Retinal pigment epithelial cell (primary cell): ENCODE measurements at places on chromosomes 2 and 18.
A peak's percentile ranks its signal among the peaks of the same experiment; 100 is the strongest.

GRCh38 chr2:232636788-232637420 lies 3.5 kb downstream of the EFHD1 start:
- no peak for DNase-seq

- no peak for DNase-seq
Observed at GRCh38 chr2:139850254-139850890, 1070.2 kb upstream of the NXPH2 start.

GRCh38 chr2:85421260-85422071 lies 3.0 kb downstream of the SH2D6 start:
- no peak for DNase-seq

DNA sequence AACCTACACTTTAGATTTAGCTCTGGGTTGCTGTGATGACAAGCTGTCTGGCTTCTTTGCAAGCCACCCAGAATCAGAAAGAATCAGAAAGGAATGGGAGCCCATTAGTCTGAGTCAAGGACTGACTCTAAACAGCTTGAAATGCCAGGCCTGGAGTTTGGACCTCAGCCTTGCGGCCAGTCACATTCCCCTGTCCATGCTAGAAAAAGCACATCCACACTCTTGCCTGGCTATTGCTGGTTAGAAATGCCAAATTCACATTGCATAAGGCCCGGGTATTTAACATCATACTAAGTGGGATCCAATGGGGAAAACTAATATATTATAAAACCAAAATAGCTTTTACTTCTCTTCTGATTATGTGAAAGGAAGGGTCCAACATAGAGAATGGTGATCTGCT lies 756.8 kb upstream of the KLHL29 start:
- DNase-seq: no peak

GRCh38 chr2:57890464-57890863 lies 156.1 kb upstream of the VRK2 start:
- no peak for DNase-seq

GRCh38 chr2:216683846-216684245 lies 11.5 kb downstream of the IGFBP5 start:
- no peak for DNase-seq

- no peak for DNase-seq
Observed at GRCh38 chr2:112762276-112762675, 2.1 kb downstream of the CKAP2L start.

GRCh38 chr2:121818546-121818945 lies 63.1 kb downstream of the TSN start:
- no peak for DNase-seq

- DNase-seq: no peak
Observed at GRCh38 chr2:98374286-98374685, 28.0 kb downstream of the CNGA3 start.

- DNase-seq: no peak
Observed at GRCh38 chr18:49342690-49343089, 117.8 kb downstream of the DYM start.

- DNase-seq: no peak
Observed at GRCh38 chr18:71554686-71555085, 989.5 kb downstream of the CBLN2 start.

GRCh38 chr18:73959352-73959751 lies 188.3 kb downstream of the FBXO15 start:
- DNase-seq: no peak

GRCh38 chr2:229784791-229785190 lies 70.4 kb upstream of the DNER start:
- DNase-seq: no peak

- no peak for DNase-seq
Observed at GRCh38 chr2:46956981-46957531, 41.5 kb upstream of the MCFD2 start.

DNA sequence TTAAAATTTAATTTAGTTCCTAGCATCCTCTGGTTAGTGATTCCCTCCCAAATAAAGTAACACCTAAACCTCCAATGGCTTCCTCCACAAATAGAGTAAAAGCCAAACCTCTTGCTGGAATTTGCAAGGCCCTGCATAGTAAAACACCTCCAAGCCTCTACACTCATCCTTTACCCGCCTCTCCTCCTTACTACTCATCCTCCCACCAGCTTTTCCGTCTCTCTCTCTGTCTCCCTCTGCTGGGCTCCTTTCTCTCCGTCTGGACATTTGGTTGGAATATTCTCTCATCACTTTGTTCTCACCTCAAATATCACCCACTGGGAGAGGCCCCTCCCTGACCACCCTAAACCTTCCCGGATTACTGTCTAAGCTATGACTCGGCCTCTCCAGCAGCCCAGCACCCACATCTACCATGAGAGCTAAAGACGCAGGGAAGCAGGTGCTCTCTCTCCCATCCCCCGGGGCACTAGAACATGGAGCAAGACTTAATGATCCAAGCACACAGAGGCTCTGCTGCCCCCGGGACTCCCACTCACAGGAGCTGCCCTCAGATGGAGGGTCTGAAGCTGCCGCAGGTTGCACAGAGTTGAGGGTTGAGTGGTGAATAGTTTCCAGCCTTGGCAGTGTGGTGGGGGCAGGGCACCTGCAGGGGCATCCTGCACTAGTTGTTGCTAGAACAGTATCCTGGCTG lies 167.2 kb downstream of the FBXO15 start:
- DNase-seq: no peak

DNA sequence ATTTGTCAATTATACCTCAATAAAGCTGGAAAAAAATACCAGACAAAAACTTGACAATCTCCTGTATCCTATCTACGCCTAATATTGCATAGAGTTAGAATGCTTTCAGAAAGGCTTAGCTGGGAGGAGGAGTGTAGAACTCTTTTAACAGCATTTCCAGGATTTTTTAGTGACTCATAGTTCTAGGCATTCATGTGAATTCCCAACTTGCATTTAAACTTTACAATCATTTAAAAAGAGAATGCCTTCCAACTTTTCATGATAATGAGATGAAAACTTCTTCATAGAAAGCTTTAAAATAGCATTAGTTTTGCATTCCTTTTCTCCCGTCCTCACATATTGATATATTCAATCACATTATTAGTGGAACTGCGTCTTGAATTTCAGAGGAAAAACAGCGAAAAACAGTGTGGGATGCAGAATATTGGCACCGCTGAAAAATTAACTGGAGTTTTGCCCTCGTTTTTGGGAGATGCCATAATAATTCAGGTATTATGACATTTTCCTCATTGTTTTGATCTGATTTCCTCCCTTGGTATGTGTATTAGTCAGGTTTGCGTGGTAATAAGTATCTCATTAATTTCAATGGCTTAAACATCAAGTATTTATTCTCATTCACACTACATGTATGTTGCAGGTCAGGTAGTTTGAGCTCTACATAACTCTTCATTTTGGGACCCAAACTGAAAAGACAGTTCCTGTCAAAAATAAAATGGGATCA lies 293.2 kb upstream of the FIGN start:
- peak; percentile 63 for DNase-seq

GRCh38 chr2:98479959-98480524 lies 35.4 kb downstream of the INPP4A start:
- peak; percentile 83 for DNase-seq

DNA sequence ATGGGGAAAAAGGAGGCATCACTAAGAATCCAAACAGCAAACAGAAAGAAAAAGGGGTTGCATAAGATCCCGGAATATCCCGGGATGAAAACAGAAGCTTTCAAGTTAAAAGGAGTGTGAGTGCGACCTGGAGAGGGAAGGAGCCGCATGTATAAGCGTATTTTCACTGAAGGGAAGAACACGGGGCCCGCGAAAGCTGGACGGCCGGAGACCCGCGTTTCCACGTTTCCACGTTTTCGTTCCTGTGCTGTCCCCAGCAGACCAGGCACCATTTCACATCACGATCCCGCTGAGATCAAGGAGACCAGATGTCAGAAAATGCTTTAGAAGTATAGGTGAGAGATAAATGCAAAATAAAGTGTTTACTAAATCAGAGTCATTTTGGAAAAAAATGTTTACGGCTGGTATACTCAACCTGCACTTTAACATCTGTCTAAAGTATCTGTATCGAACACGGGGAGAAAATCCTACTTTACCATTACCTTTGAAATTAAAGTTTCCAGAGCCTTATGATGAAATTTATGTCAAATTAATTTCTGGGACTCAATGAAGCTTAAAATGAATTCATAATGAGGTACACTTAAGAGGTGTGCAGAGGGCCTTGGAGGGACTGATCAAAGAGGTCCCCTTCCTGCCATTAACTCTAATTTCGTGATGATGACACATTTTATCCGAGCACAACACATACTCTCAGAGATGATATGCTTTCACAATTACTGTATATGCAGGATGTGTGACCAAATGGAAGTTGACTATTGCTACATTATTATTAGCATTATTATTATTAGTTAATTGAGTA lies 71.0 kb upstream of the SALL3 start:
- DNase-seq: no peak

DNA sequence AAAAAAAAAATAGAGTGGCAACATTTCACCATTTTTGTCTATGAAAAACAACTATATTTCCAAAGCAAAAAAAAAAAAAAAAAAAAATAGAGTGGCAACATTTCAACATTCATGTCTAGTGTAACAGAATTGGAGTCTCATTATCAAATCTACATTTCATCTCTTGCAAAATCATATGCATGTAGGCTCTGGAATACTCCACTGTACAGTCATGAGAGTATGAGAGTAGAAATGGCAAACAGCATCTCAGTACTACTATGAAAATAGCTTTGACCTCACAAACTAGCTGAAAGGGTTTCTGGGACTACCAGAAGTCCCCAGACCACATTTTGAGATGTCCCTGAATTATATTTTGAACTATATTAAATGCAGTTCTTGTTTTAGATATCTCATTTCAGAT lies 82.8 kb downstream of the SMAD2 start:
- no peak for DNase-seq

GRCh38 chr2:12675352-12675795 lies 41.4 kb upstream of the TRIB2 start:
- no peak for DNase-seq

GRCh38 chr2:7812231-7812995 lies 869.4 kb upstream of the ID2 start:
- peak; percentile 61 for DNase-seq

GRCh38 chr2:23454501-23455120 lies 69.6 kb downstream of the KLHL29 start:
- DNase-seq: no peak

- DNase-seq: no peak
Observed at GRCh38 chr2:112085916-112086669, 31.0 kb downstream of the TMEM87B start.

GRCh38 chr2:7694076-7694985 lies 777.1 kb downstream of the RNF144A start:
- DNase-seq: no peak

- no peak for DNase-seq
Observed at GRCh38 chr18:43800584-43800983, 523.3 kb upstream of the SYT4 start.

DNA sequence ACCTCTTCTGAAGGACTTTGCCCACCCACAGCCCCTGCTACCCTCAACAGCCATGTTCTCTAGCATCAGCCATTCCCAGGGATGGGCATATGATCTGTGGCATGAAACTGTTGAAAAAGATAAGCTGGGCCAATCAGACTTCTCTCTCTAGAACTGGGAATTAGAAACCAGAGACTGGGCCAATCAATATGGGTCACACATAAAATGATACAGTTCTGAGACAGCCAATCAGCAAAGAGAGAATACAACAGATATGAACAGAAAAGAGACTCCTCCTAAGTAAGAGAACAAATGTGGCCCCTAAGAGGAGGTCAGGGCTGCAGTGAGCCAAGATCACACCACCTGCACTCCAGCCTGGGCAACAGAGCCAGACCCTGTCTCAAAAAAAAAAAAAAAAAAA lies 2.1 kb downstream of the KIDINS220 start:
- no peak for DNase-seq

DNA sequence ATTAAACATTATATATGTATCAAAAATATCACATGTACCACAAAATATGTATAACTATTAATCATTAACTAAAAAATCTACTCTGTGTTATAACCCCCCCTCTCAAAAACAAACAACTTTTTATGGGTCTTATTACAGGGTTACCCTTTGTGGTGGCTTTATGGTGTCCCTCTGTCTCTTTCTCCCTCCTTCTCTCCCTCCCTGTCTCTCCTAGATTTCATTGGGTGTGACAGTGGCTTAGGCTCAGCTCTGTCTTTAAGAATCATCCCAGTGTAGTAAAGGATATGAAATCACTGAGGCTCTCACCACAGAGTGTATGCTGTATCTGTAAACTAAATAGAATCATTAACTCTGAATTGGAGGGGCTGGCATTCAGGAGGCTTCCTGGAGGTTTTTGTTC lies 93.7 kb downstream of the TDRD15 start:
- DNase-seq: no peak

DNA sequence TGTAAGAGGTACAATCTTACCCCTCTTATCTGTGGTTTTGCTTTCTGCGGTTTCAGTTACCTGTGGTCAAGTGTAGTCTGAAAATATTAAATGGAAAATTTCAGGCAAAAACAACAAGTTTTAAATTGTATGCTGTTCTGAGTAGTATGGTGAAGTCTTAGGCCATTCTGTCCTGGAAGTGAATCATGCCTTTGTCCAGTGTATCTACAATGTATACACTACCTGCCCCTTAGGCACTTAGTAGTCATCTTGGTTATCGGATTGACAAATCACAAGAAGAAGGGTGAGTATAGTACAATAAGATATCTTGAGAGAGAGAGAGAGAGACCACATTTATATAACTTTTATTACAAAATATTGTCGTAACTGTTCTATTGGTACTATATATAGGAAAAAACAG lies 43.5 kb downstream of the RAB3GAP1 start:
- no peak for DNase-seq

DNA sequence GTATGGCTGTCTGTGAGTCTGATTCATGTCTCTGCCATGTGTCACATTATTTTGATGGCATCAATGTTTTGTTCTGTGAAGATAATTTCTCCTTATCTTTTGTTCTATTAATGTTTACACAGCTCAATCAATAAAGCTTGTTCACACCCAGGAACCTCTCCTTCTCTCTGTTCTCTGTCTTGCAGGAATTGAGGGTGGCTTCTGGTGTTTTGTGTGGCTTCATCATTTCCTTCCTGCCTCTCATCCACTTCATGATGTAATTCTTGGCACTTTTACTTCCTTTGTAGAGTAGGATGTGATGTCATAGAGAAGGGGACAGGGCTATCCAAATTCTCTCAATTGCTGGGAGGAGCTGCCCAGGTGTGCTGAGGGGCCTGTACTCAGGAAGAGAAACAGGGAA lies 27.2 kb downstream of the ASXL3 start:
- DNase-seq: no peak

GRCh38 chr18:59470561-59471121 lies 111.6 kb upstream of the LMAN1 start:
- DNase-seq: no peak
